ENCODE measurements at places on chromosomes 5 and 9. TPM values are rescaled to one million over a fixed set of nuclear protein-coding genes. Genes with fewer than 3 reads are reported as not detected.

The CER1 gene
- total RNA-seq, result not detected

DNA sequence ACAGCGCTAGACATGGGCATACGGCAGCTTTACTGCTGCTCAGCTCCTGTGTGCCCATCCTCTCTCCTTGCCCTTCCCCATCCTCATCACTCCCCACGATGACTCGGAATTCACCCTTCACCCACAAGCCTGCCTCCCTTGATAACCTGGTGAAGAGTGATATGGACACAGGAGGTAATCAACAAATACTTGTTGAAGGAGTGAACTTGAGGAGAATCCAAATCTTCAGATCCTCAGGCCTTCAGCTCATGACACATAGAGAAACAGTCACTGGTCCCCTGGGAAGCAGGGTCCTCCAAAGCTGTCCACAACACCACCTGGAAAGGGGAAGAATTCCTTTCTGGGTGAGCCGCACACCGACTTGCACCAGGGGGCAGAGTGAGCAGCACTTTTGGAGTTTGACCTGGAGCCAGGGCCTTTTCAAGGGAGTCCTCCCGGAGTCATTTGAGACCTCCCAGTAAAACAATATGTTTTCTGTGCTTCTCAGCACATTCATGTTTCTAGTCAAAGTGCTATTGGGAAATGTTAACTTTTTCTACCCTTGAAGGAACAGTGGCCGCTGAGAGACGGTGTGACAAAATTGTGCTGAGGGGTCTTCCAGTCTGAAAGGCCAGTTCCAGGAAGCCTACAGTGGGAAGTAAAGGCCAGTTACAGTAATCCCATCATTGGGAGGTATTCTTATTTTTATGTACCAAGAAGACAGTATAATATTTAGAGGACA, 332.3 kb downstream of the CWC27 start:
- peak; percentile 52 for DNase-seq

GRCh38 chr9:82206946-82207345, 218.4 kb downstream of the SPATA31D1 start:
- no peak for DNase-seq

GRCh38 chr5:58185801-58186200, 274.1 kb downstream of the PLK2 start:
- DNase-seq, result no peak

The AK3 gene
- 101 TPM for total RNA-seq

The PGM5 gene
- total RNA-seq, result 0.55 TPM

The IL9 gene
- not detected for total RNA-seq

The SAXO1 gene
- total RNA-seq, result under 0.01 TPM

DNA sequence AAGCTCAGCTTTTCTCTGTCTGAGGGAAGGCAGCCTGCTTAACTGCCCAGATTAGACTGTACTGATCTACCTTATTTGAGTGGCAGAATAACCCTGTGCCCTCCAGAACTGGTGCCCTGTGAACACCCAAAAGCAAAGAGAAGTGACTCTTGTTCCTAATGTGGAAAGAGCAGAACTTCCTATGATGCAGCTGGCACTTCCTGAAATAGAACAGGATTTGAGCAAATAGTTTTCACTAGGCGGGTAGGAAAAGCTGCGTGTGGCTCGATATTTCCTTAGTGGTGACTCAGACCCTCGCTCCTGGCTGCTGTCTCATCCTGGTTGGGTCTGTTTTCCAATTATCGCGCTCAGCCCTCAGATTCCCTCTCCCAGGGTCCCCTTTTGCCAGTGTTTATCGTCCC, 89.9 kb downstream of the SH3TC2 start:
- DNase-seq, result peak; percentile 85

The TMEM203 gene
- total RNA-seq, result 42.8 TPM

The RMRP gene
- total RNA-seq, result 14,792 TPM

DNA sequence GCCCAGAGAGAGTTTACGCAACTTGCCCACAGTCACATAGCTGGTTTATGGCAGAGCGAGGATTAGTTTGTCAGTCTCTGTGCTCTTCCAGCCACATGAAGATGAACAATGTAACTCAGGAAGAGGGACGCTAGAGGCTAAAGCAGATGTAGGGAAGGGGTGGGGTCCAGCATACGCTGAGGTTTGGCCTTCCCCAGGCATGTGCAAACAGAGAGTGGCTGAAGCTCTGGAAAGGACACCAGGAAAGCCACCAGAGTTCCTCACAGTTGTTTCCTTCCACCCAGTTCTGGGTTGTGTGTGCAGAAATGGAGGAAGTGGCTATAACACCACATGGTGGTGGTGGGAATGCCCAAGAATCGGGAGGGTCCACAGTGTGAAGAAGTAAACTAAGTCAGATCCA, 60.0 kb downstream of the SNX18 start:
- no peak for DNase-seq

The SH2D3C gene
- total RNA-seq, result 0.05 TPM

The FGD3 gene
- total RNA-seq, result 0.52 TPM

The LHX3 gene
- total RNA-seq, result not detected

- peak; percentile 50 for DNase-seq
Measured at GRCh38 chr5:176425138-176425537, 8.8 kb upstream of the CLTB start.

DNA sequence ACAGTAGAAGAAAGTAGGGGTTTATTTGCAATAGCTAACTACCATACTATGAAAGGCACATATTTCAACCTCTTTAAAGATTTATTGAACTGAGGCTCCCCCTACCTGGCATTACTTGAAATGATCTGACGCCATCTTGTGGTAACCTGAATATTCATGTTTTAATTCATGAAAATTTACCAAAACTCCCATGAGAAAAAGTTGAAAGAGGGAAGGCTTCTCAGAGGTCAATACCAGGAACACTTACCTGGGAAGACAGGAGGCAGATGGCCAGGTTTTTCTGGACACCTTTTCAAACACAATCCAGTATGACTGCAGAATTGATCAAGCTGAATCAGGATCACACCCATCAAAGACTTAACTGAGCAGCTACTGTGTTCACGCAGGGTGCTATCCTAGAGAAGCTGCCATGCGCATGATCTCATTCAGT, 9.4 kb downstream of the PRELID2 start:
- peak; percentile 65 for DNase-seq

The CLIC3 gene
- 1.9 TPM for total RNA-seq

The LHX2 gene
- total RNA-seq, result not detected

DNA sequence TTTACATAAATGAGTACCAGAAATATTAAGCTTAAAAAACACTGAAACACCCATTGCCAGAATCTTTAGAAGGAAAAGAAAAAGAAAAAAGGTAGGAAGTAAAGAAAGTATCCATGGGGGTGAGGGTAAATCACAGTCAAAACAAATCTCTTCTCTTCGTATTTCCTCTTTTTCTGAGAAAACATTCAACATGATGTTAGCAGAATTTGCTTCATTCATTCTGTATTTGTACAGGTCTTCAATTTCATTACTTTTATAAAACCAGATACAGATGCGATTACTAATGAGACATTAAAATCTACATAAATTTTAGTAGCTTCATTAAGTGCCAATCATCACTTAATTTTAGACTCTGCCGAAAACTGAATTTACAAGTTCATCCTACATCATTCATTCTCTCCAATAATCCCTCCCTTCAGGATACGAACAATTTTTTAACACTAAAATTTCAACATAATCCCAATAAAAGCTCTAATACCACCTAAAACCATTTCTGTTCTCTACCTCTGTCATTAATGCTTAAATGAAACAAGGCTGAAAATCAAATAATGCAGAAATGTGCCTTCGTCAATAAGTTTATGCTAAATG, 7.0 kb downstream of the NR3C1 start:
- DNase-seq, result no peak

GRCh38 chr5:6633469-6634245, 417 bp downstream of the SRD5A1 start:
- DNase-seq, result no peak

DNA sequence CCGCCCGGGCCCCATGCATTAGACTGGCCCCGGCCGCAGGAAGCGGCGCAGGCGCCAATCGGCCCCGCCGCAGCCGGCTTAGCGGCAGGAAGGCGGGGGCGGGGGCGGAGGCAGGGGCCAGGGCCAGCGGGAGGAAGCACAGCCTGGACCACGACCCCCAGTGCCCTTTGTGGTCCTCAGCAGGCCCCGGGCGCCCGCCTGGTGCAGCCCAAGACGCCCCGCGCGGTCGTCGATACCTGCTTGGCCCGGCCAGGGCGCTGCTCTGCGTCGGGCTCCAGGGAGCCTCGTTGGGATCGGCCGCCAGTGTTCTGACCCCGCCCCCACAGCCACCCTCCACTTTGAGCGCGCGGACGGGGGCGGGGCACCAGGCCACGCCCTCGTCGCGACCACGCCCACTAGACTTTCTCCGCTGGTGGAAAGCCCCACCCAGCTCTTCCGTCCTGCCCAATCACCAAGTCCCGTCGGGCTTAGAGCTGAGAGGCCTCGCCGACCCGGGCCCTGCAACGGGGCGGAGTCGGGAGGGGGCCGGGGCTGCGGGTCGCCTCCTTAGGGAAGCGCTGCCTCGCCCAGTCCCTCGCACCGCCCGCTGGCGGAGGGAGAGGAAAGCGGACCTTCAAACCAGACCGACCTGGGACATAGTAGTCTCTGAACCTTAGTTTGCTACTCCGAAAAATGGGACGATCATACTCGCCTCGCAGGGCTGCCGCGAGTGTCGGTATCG, at the start of gene PDLIM7:
Gene PDLIM7 (minus strand): TSS at position 313 of the 721 bp plus-strand sequence. CDS start 1,092 bp downstream, outside the sequence.
- DNase-seq, result peak; percentile 91

DNA sequence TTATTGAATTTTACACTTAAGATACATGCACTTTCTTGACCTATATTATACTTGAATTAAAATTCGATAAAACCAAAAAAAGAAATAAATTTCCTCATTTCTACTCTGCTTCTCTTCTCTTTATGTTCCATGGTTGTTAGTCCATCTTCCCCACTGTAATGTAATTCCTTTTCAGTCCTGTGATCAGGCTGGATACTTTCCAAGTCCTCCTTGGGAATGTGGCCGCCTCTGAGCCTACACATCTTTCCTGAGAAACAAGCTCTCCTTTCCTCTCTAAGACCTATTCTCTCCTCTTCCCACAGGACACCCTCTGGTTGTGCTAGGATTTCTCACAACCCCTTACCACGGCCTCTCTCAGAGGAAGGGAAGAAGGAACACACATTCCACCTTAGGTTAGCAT, 285.1 kb downstream of the DNAH5 start:
- DNase-seq, result peak; percentile 43

The NTNG2 gene
- 0.17 TPM for total RNA-seq

- DNase-seq, result no peak
Measured at GRCh38 chr9:81665322-81665871, 23.9 kb downstream of the TLE1 start.

- DNase-seq, result peak; percentile 84
Measured at GRCh38 chr5:115602591-115603125, 379 bp upstream of the TICAM2 start.

DNA sequence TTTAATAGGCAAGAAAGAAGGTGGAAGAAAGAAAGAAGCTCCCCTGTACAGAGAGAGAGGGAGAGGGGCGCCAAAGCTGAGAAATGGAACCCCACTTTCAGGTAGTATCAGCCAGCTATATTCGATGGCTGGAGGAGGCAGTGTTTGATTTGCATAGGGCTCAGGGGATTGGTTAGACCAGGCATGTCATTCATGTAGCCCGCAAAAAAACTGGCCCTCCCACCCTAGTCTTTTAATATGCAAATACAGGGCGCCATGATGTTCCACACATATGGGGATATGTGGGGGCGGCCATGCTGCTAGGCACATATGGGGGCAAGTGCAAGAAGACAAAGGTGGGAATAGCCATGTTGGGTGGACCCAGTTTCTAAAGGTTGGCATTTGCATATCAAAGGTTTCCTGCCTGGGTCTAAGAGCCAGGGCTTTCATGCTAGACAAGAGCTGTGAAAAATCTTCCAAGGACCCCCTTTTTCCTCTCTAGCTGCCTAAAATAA, 174.4 kb upstream of the ADRA1B start:
- no peak for DNase-seq
